CD4-positive, alpha-beta T cell treated with Interleukin-1 beta for 1 hour (primary cell): ENCODE measurements at places on chromosomes 4 and X.

- DNase-seq: no peak
Observed at GRCh38 chr4:7549866-7550265, 115.1 kb upstream of the PSAPL1 start.

- no peak for DNase-seq
Observed at GRCh38 chr4:83436680-83437079, 18.9 kb downstream of the HELQ start.

DNA sequence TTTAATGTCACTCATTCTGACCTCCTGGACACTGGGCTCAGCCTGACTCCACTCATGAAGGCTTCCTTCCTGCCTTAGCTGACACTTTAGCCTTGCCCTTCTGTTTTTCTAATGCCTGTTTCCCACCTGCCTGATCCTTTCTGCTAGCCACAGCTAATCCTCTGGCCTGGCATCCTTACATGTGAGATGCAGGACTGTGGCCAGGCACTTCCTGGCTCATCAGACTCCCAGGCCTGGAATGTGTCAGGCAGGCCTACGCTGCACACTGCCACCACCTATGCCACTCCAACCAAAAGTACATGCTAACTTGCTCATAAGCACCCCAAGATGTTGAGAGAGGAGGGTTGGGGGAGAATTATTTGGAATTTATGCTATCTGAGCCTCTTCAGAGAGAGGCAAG lies 138.8 kb upstream of the NALF2 start:
- DNase-seq: no peak

DNA sequence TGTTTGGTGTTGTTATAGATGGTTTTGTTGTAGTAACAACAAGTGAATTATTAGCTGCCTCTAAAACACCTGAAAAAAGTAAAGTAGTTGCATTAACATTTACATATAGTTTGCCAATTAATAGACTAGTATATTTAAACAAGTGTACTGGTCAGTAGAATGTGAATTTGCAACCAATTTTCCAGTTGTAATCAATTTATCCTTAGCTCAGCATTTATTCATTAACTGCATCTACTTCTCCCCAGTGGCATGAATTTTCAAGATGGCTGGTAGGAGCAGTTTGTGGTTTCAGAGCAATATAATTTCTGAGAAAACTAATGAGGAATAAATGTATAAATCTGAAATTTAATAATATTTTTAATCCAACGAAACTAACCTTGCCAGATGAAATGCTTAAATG lies 37.9 kb downstream of the EMCN start:
- DNase-seq: no peak

GRCh38 chr4:4685810-4686795 lies 144.3 kb upstream of the STX18 start:
- DNase-seq: no peak

GRCh38 chr4:159012381-159012780 lies 90.5 kb upstream of the RAPGEF2 start:
- DNase-seq: no peak

- no peak for DNase-seq
Observed at GRCh38 chr4:4529392-4529791, 12.5 kb downstream of the STX18 start.

DNA sequence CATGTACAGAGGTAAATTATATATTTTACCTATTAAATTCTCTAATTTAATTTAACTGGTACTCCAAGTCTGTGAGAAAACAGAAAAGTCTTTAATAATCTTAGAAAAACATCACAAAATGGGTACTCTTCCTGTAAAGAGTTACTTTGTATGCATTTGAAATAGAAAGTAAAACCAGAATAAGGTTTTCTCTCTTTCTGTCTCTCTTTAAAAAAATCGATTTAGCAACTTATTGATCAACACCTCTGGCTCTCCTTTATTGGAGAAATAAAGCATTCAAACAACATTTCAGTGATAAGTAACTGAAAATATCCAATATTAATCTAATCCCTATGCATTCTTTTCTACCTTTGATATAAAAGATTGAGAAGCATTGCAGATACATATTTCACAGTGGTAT lies 27.4 kb downstream of the ATOH1 start:
- DNase-seq: no peak

GRCh38 chr4:177952723-177953122 lies 510.5 kb upstream of the AGA start:
- no peak for DNase-seq

GRCh38 chr4:84494531-84494930 lies 4.6 kb downstream of the NKX6-1 start:
- DNase-seq: no peak

- DNase-seq: no peak
Observed at GRCh38 chr4:26896636-26897035, 36.0 kb downstream of the STIM2 start.

GRCh38 chrX:116317409-116317808 lies 119.0 kb upstream of the SLC6A14 start:
- DNase-seq: no peak

- DNase-seq: no peak
Observed at GRCh38 chrX:54180403-54180802, 2.7 kb downstream of the FAM120C start.

DNA sequence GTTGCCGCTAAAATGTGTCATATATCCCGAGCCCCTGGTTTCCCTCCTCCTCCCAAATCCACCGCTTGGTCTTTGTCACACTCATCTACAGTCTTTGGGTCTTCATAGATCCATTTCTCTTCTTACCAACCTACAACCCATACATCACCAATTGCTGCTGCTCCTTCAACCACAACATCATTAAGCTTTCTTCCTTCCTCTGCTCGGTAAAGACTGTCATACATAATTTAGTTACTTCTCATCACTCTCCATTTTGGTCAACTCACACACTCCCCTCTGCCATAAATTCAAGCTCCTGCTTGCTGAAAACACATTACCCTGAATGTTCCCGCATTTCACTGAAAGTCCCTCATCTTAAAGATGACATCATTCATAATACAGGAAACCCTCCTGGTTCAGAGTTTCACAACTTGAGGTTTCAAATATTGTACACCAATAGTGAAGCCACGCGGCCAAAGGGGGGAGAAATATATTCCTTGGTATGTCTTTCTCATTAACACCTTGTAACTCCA lies 1.7 kb upstream of the DCTD start:
- peak; percentile 20 for DNase-seq

GRCh38 chrX:103518571-103518970 lies 718 bp downstream of the RAB40A start:
- DNase-seq: no peak

GRCh38 chrX:149522916-149523315 lies 17.8 kb upstream of the IDS start:
- no peak for DNase-seq

- DNase-seq: no peak
Observed at GRCh38 chr4:168942985-168943384, 67.1 kb downstream of the CBR4 start.

DNA sequence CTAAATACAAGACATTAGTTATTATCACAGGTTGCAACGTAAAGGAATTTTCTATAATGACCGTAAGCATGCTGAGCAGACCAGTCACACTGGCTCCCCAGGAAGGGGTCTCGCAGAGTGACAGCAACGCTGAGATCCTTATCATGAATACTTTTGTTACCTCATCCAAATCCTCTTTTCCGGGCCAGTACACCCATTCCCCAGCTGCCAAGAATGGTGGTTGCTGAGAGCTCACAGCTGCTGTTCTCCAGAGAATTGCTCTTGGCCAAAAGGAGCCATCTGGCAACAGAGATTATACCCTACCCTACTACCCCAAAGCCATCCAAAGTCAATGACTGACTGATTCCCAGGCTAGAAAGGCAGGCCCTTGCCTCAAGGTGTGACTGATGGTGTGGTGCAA lies 91.6 kb downstream of the FUNDC1 start:
- DNase-seq: no peak

DNA sequence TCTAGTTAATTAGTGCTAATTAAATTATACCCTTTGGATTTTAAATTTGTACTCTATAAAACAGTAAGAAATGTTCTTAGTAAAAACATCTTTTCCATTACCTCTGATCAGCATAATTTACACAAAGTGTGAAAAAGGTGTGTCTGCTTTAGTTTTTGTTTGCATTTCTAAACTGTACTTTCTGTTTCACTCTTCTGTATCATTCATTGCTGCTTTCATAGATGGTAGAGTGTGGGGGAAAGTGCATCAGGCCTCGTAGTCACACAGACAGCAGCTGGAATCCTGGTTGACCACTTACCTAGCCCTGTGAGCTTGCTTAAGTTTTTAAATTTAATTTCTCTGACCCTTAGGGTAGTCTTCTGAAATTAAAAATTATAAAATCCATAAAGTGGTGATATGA lies 275.4 kb upstream of the PITX2 start:
- DNase-seq: no peak

DNA sequence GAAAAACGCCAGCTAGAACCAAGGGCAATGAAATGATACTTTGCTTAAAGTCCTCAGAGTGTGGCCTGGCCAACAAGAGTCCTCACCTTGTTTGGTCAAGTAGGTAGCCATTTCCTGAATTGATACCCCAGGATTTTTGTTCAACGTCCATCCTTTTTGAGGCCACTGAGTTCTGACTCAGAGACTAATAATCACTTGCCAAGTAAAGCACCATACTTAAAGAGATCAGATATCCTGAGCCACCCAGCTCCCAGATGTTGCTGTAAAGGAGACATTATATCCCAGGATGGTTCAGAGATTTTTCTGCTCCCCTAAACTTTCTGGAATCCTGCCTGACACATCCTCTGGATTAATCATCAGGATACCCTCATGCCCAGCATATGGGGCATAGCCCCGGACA lies 190.9 kb downstream of the RAP1GDS1 start:
- DNase-seq: no peak

DNA sequence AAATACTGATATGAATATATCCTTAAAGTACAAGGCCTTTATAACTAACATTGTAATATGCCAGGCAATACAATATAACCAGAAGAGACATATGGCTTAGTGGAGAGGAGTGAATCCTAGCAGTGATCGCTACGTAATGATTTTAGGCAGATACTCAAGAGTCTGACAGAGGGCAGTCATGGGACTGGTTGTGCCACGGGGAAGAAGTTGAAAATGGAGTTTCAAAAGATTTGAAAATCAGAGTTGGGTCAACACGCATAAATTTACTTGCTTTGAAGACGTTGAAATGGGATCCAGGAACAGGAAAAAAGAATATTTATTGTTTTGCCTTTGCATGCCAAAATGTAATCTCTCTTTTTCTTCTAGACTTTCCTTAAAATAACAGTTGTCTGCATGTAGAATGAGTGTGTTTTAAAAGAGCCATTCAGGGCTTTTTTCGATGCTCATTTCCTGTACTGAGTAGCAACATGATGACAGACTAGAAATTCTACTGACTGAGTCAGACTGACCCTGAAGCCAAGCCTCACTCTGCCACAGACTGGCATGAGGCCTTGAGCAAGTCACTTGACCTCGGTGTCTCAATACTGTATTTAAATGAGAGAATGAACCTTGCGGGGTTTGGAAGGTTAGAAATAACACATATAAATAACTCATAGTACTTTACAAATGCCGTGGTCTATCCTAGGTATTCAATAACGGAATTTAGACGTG lies 8.1 kb upstream of the SMS start:
- DNase-seq: no peak

GRCh38 chrX:44946771-44947170 lies 73.8 kb downstream of the KDM6A start:
- no peak for DNase-seq

- DNase-seq: no peak
Observed at GRCh38 chr4:8073206-8073863, 85.3 kb downstream of the ABLIM2 start.

- no peak for DNase-seq
Observed at GRCh38 chr4:7428261-7429068, 6.3 kb downstream of the PSAPL1 start.

GRCh38 chrX:136839196-136839595 lies 41.3 kb downstream of the RBMX start:
- DNase-seq: no peak

- no peak for DNase-seq
Observed at GRCh38 chrX:80173261-80173660, 158.7 kb downstream of the TBX22 start.

GRCh38 chr4:57993944-57994343 lies 883.8 kb upstream of the IGFBP7 start:
- DNase-seq: no peak

DNA sequence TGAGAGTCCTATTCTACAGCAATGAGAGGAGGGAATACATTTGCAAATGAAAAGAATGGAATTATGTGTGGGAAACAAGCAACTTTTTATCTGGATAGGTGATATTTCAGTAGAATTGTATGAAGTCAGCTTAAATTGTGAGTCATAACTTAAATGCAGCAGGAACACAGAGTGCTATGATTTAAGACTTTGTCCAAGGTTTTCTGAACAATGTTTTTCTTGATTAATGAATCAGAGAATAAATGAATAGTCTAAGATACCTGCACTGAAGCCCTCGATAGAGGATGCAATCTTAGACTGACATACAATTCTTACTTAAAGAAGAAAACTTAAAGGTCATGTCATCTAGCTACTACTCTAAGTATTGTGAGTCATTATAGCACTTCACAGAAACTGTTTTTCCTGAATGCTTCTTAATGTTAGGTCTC lies 8.0 kb downstream of the ARHGEF38 start:
- no peak for DNase-seq

- no peak for DNase-seq
Observed at GRCh38 chrX:36241397-36241796, 321.9 kb downstream of the CFAP47 start.

GRCh38 chrX:68935362-68935761 lies 106.5 kb downstream of the EFNB1 start:
- no peak for DNase-seq

- DNase-seq: no peak
Observed at GRCh38 chrX:55290963-55291362, 26.2 kb upstream of the PAGE3 start.

GRCh38 chr4:73606465-73606974 lies 13.7 kb downstream of the RASSF6 start:
- no peak for DNase-seq

- DNase-seq: peak; percentile 68
Observed at GRCh38 chrX:153582896-153583295, 16.0 kb downstream of the CCNQ start.

GRCh38 chr4:125303821-125304220 lies 10.9 kb upstream of the FAT4 start:
- DNase-seq: no peak

GRCh38 chrX:131729295-131729694 lies 185.4 kb downstream of the OR13H1 start:
- no peak for DNase-seq

GRCh38 chr4:10605746-10606482 lies 78.7 kb downstream of the CLNK start:
- no peak for DNase-seq

DNA sequence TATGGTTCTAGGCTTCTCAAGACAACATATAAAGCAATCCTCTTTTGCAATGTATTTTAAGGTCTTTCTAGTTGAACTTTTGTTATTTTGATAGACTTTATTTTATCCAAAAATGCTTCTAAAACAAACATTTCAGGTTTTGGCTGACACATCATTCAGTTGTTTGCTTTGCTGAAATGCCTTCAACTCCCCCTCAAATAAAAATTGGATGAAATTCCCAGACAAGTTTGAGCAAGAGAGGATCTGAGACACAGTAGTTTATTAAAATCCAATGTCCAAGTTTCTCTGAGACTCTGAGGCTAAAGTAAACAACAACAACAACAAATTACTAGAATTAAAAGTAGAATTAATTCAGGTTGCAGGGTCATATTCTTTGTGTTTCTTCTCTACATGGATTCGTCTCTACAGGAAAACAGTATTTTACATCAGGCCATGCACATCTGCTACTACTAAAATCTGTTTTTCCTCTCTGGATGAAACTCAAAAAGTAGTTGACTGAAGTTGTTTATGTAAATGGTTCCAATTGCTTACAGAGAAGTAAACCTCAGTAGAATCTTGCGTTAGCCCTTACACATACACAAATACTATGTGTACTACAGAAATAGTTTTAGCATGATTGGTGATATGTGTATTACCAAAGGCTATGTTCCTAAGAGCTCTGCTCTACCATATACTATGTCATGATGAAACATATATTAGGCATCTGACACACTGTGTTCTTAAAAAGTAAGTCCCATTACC lies 64.9 kb downstream of the PRSS12 start:
- DNase-seq: no peak
